Iris pigment epithelial cell (primary cell): ENCODE measurements at places on chromosomes 2 and 18.

GRCh38 chr2:43435746-43436145 lies 160.1 kb downstream of the THADA start:
- DNase-seq = no peak

DNA sequence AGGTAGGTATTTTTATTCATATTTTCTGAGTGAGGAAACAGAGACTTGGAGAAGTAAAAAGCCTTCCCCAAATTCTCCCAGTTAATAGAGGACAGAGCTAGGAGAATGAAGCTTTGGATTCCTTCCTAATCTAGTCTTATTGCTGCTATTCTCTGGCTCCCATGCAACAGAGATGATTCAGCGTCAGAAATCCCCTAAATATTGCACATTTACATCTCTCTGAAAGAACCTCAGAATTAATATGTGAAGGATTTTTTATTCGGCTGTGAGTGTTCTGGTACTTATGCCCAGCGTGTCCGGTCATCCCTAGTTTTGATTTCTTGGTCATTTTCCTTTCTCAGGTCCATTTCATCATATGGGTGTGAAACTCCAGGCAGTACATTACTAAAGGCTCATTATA lies 91.2 kb upstream of the SESTD1 start:
- peak; percentile 53 for DNase-seq

GRCh38 chr2:187459256-187459655 lies 11.2 kb upstream of the CALCRL start:
- DNase-seq = no peak

GRCh38 chr2:96340493-96341414 lies 5.2 kb downstream of the NCAPH start:
- DNase-seq = peak; percentile 74

DNA sequence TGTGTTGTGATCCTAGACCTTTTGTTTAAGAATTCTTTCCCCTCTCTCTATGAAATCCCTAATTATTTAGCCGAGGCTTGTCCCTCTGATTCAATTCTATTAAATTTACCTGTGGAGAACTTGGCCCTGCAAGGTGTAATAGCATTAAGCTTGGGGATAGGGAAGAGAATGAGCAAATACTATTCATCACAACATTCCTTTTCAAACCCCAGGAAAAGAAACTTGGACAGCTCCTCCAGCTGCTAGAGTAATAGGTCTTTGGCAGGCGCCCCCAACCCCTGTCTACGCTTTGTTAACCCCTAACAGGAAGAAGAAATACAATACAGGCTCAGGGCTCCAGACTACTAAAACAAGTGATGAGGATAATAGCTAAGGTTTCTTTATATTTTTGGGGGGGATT lies 957.0 kb downstream of the CPS1 start:
- no peak for DNase-seq

DNA sequence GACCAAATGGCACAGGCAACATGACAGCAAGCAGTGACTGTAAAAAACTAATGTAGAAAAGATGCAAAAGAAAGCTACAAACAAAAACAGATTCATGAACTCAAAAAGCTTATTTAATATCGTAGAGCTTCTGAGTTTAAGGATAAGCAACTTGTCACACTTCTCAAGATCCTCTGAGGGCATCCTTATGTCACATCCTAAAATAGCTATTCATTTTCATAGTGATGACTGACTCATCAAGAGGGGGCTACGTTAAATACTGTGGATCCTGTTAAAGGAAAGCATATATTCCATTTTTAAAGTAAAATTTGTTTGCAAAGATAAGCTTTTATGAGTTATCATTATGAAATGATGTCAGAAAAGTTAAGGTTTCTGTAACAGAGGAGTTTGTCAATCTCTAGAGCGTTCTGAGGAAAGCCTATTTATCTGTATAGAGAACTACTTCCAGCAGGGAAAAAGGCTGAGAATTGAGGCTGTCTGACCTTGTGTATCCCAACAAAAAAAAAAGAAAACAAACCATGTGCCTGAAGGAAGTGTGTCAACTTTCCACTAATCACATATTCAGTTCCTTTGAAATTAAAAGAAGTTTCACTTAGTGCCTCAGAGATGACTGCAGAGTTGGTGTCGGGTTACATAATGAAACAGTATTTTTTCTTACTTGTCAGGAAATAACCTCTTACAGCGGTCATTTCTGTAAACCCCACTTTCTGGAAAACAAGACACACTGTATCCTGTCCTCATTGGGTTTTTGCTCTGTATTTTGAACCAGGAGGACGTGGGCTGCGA lies 115.5 kb downstream of the ESCO1 start:
- DNase-seq = peak; percentile 56

GRCh38 chr2:239831861-239832489 lies 193.2 kb downstream of the NDUFA10 start:
- no peak for DNase-seq
